ENCODE measurements at places on chromosomes 6 and 20.

GRCh38 chr20:5188736-5189135 lies 61.9 kb downstream of the CDS2 start:
- H3K27ac ChIP-seq: no peak overlapping the region
- DNase-seq: no peak
- H3K4me3 ChIP-seq: no peak overlapping the region
- no peaks in the 10 kb centered on the region for H3K27me3 ChIP-seq
- H3K4me1 ChIP-seq: peaks cover 4% of the 10 kb centered on the region

DNA sequence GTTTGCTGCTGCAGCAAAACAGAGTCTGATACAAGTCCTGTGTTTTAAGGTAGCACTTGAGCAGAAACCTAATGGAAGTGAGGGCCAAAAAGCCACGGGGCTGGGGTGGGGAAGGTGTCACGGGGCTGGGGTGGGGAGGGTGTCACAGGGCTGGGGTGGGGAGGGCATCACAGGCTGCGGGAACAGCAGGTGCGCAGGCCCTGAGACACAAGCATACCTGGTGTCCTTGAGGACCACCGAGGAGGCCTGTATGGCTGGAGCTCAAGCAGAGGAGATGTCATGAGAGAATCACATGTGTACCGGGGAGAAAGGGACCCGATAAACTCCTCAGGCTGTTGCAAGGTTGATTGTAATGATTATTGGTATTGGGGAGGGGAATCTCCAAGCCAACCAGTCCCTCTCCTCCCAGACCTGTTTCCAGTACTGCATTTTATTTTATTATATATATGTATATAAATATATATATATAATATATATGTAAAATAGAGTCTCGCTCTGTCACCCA lies 13.6 kb upstream of the SPO11 start:
- no peaks in the 10 kb centered on the region for H3K4me1 ChIP-seq
- H3K4me3 ChIP-seq: no peak overlapping the region
- peaks cover 5% of the 10 kb centered on the region for H3K27me3 ChIP-seq
- H3K27ac ChIP-seq: no peak overlapping the region
- no peaks in the 10 kb centered on the region for H3K36me3 ChIP-seq

GRCh38 chr6:127786109-127786508 lies 114.7 kb downstream of the THEMIS start:
- H3K36me3 ChIP-seq: peaks cover 27% of the 10 kb centered on the region
- H3K27ac ChIP-seq: no peak overlapping the region
- peaks cover 19% of the 10 kb centered on the region for H3K4me1 ChIP-seq
- H3K4me3 ChIP-seq: no peak overlapping the region
- no peak for DNase-seq
- H3K27me3 ChIP-seq: no peaks in the 10 kb centered on the region

DNA sequence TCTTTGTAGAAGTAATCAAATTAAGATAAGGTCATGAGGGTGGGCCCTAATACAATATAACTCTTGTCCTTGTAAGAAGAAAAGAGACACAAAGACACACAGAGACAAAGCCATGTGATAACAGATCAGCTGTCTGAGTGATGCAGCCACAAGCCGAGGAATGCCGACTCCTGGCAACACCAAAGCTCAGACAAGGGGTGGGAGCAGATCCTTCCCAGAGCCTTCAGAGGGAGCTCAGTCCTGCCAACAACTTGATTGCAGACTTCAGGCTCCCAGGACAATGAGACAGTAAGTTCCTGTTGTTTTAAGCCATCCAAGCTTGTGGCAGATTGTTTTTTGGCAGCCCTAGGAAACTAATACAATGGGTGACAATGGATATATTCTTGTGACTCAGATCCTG lies 325.0 kb upstream of the AGPAT4 start:
- H3K4me3 ChIP-seq: no peak overlapping the region
- DNase-seq: no peak

DNA sequence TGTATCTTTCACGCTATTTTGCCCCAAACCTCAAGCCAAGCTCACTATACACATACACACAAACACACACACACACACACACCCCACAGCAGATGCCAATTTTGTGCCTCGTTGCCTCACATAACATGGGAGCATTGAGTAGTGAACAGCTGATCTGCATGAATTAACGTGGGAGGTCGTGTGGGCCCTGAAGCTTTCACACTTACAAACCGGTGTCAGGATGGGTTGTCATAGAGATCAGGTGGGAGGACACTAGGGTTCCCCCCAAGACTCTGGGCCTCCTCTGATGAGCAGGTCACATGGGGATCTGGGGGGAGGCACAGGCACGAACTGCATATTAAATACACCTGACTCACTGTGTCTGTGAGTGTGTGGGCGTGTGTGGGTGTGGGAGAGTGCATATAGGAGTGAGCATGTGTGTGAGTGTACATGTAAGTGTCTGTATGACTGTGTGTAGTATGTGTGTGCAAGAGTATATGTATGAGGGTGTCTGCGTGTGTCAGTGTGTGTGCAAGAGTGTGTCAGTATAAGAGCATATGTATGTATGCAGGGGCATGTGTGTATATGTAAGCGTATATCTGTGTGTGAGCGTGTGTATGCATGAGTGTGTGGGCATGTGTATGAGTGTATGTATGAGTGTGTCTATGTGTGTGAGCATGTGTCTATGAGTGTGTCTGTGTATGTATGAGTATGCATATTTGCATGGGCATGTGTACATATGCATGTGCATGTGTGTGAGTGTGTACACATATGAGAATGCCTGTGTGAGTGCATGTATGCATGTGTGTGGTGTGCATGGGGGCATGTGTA lies 370.4 kb downstream of the PREX1 start:
- H3K27ac ChIP-seq: no peak overlapping the region
- H3K4me3 ChIP-seq: no peak overlapping the region
- no peaks in the 10 kb centered on the region for H3K27me3 ChIP-seq
- no peak for DNase-seq
- H3K36me3 ChIP-seq: no peaks in the 10 kb centered on the region

DNA sequence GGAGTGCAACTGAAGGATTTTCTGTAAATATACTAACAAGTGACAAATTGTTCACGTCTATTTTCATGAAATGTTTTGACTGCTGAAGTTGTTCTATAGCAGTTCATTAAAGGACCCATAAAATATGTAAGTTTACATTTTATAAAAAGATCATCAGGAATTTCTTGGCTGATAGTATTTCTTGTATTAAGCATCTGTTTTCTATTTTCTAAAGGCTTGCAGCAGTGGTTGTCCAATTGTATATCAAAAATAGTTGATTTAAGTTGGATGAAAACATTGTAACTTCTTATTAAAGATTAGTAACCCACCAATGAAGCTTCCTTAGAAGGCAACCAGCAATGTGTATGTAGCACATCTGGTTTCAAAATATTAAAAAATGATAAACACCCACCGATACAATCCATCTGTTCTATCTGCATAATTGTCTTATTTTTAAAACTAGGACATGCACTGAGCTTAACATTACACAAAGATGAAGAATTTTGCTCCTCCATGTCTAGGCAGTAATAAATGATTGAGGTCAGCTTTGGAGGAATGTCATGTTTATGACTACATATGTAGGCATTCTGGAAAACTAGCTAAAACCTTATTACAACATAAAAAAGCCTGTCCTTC lies 301.3 kb upstream of the TCF21 start:
- no peaks in the 10 kb centered on the region for H3K4me1 ChIP-seq
- no peak overlapping the region for H3K27ac ChIP-seq
- H3K4me3 ChIP-seq: no peak overlapping the region

GRCh38 chr6:12849809-12850198 lies 133.2 kb downstream of the PHACTR1 start:
- H3K27me3 ChIP-seq: no peaks in the 10 kb centered on the region
- no peaks in the 10 kb centered on the region for H3K36me3 ChIP-seq
- H3K27ac ChIP-seq: no peak overlapping the region
- no peak for DNase-seq

- H3K4me3 ChIP-seq: no peak overlapping the region
- H3K36me3 ChIP-seq: no peaks in the 10 kb centered on the region
- no peaks in the 10 kb centered on the region for H3K27me3 ChIP-seq
- DNase-seq: no peak
- H3K4me1 ChIP-seq: no peaks in the 10 kb centered on the region
Measured at GRCh38 chr6:21164768-21165326, 428.7 kb upstream of the SOX4 start.

GRCh38 chr6:149751239-149751638 lies 1.7 kb downstream of the PCMT1 start:
- peaks cover 3% of the 10 kb centered on the region for H3K36me3 ChIP-seq
- H3K27me3 ChIP-seq: no peaks in the 10 kb centered on the region
- H3K27ac ChIP-seq: no peak overlapping the region
- no peak overlapping the region for H3K4me3 ChIP-seq

DNA sequence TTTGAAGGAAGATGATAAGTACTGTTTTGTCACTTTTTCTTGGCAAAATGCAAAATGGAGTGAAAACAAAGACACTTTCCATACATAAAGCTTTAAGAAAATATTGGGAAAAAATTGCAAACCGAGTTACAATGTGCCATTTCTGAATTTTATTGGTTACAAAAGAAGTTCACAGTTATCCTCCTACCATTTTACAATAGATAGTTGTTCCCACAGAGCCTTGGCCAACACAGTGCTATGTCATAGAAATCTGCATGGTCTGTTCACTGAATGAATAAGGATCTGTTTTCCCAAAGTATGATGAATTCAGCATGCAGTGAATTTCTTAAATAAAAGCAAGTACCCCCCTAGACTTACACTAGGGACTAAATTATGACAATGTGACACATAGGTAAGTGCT lies 268.2 kb upstream of the POU3F2 start:
- no peak for DNase-seq
- H3K4me1 ChIP-seq: no peaks in the 10 kb centered on the region
- H3K27ac ChIP-seq: no peak overlapping the region
- H3K36me3 ChIP-seq: no peaks in the 10 kb centered on the region

Data from CD4-positive, alpha-beta T cell (primary cell).